ENCODE measurements at places on chromosomes 6 and 20. TPM values are rescaled to one million over a fixed set of nuclear protein-coding genes. Genes with fewer than 3 reads are reported as not detected.

CRISP2 gene
- polyA plus RNA-seq, result not detected

PNPLA1 gene
- polyA plus RNA-seq, result 0.27 TPM

NKAIN2 gene
- 5.2 TPM for polyA plus RNA-seq

KHDC1 gene
- polyA plus RNA-seq, result 5.5 TPM

SLC35D3 gene
- polyA plus RNA-seq, result not detected

BPIFB2 gene
- polyA plus RNA-seq, result not detected

SIRPB2 gene
- 1.9 TPM for polyA plus RNA-seq

COL19A1 gene
- 9.5 TPM for polyA plus RNA-seq

INSM1 gene
- polyA plus RNA-seq, result 0.14 TPM

All from hindlimb muscle (tissue), 1 donor.